ENCODE measurements at places on chromosomes 12 and 14. TPM values are rescaled to one million over a fixed set of nuclear protein-coding genes. Genes with fewer than 3 reads are reported as not detected.

DNA sequence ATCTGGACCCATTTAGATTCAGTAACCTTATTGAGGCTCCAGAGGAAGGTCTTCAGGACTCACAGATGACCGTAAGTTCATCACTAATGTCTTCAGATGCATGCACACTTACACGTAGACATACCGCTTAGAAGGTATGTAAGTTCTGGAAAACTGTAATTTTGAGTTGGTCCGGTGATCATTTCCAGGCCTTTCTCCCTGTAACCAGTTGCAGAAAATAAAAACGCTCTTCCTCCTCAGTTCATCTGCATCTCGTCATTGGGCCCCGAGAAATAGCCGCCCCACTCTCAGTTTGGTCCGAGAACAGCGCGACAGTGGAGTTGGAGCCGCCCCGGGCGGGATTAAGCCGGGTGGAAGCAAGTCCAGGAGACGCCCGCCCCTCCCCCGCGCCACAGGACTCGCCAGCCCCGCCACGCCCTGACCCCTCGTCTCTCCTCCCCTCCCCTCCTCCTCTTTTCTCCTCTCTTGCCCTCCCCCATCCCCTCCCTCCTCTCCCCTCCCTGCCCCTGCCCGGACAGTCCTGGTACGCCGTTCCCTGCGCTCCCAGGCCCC lies 83.7 kb downstream of the TNFAIP2 start:
- DNase-seq: no peak
- no peaks in the 10 kb centered on the region for H3K36me3 ChIP-seq
- H3K4me1 ChIP-seq: no peaks in the 10 kb centered on the region
- H3K27ac ChIP-seq: no peak overlapping the region
- peaks cover 46% of the 10 kb centered on the region for H3K27me3 ChIP-seq

DNA sequence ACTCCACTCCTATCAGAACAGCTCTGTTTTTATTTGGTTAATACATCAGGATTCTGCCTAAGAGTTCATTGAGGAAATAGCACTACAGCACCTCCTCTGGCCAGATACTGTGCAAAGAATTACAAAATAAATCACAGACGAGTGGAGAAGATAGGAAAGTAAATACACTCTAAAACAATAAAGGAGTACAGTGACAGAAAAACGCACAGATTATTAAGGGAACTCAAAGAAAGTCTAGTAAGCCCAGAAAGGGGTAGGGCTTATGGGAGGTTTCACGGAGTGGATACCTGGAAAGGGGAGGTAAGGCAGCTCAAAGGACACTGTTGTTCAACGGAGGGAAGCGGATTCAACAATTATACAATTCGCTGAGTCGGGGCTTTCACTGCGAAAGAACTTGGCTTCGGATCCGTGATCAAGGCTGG lies 5.5 kb downstream of the OR10AD1 start:
- no peaks in the 10 kb centered on the region for H3K36me3 ChIP-seq
- peak overlapping the region; percentile 100 for H3K4me3 ChIP-seq

SFSWAP gene
- total RNA-seq: 106 TPM

DNA sequence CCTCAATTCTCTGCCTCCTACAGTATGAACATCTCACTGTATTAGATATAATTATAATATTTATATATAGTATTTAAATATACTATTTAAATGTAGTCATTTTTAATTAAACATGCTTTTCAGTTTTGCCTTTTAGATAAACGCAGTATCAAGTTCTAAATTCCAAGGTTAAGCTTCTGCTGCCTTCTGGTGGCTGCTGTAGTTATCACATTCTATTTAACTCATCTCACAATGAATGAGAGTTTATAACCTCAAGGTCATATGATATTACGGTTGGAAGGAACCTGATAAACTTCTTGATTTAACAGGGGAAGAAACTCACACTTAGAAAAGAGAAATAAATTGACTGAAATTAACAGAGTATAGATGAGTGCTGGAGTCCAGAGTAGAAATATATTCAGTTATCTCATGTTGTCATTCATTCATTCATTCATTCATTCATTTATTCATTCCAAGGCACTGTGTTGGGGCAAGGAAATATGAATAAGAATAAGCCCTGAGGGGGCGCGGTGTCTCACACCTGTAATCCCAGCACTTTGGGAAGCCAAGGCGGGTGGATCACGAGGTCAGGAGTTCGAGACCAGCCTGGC lies 31.9 kb downstream of the GUCY2C start:
- peak; percentile 8 for DNase-seq
- H3K4me3 ChIP-seq: no peak overlapping the region
- no peaks in the 10 kb centered on the region for H3K27me3 ChIP-seq
- H3K27ac ChIP-seq: no peak overlapping the region

GRCh38 chr14:104105822-104106470 lies 20.4 kb downstream of the ASPG start:
- H3K27me3 ChIP-seq: peaks cover 13% of the 10 kb centered on the region
- DNase-seq: no peak
- H3K4me3 ChIP-seq: no peak overlapping the region
- H3K36me3 ChIP-seq: no peaks in the 10 kb centered on the region

GRCh38 chr14:67357969-67358354 lies 1.6 kb downstream of the ATP6V1D start:
- H3K4me3 ChIP-seq: no peak overlapping the region
- peaks cover 26% of the 10 kb centered on the region for H3K4me1 ChIP-seq
- DNase-seq: no peak
- no peak overlapping the region for H3K27ac ChIP-seq
- H3K27me3 ChIP-seq: no peaks in the 10 kb centered on the region

GARIN6 gene
- not detected for total RNA-seq

- H3K4me3 ChIP-seq: no peak overlapping the region
- no peaks in the 10 kb centered on the region for H3K4me1 ChIP-seq
- no peaks in the 10 kb centered on the region for H3K36me3 ChIP-seq
- no peak for DNase-seq
- H3K27ac ChIP-seq: no peak overlapping the region
- H3K27me3 ChIP-seq: no peaks in the 10 kb centered on the region
Measured at GRCh38 chr12:102528111-102528510, 47.7 kb upstream of the IGF1 start.

NTF3 gene
- not detected for total RNA-seq

DNA sequence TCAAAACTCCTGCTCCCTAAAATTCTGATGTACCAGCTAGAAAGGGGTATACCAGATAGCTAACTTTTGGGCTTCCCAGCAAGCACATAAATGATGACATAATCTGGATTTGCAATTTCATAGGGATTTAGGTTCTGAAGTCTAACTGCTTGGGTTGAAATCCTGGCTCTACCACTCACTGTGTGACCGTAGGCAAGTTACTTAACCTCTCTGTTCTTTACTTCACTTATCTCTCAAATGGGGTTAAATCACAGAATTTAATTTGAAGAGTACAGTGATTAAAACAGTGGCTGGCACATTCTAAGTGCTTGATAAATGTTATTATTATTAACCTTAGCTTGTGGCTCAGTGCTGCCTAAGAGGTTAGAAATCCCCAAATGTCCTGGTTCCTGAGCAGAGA lies 49.1 kb upstream of the NUAK1 start:
- H3K27ac ChIP-seq: no peak overlapping the region
- DNase-seq: no peak
- H3K4me1 ChIP-seq: no peaks in the 10 kb centered on the region
- no peaks in the 10 kb centered on the region for H3K36me3 ChIP-seq
- H3K4me3 ChIP-seq: no peak overlapping the region
- H3K27me3 ChIP-seq: peaks cover 22% of the 10 kb centered on the region

DNA sequence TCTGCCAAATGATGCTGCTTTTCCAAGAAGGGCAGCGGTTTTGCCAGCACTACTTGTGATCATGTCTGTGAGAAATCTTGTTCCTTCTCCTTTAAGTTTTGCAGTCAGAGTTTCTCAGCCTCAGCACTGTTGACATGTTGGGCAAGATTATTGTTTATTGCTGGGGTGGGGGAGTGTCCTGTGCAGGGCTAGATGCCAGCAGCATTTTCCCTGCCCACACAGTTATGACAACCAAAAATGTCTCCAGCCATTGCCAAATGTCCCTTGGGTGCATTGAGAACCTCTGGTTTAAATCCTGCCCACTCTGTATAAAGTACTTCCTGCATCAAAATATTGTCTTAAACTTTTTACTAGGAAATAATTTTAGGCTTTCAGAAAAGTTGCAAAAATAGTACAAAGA lies 20.0 kb downstream of the TMEM132C start:
- DNase-seq: no peak
- no peaks in the 10 kb centered on the region for H3K27me3 ChIP-seq
- no peak overlapping the region for H3K4me3 ChIP-seq
- no peaks in the 10 kb centered on the region for H3K36me3 ChIP-seq
- no peaks in the 10 kb centered on the region for H3K4me1 ChIP-seq

GRCh38 chr12:1844223-1844622 lies 23.9 kb downstream of the LRTM2 start:
- no peaks in the 10 kb centered on the region for H3K36me3 ChIP-seq
- H3K4me1 ChIP-seq: no peaks in the 10 kb centered on the region
- no peak overlapping the region for H3K27ac ChIP-seq
- H3K4me3 ChIP-seq: no peak overlapping the region
- no peak for DNase-seq
- no peaks in the 10 kb centered on the region for H3K27me3 ChIP-seq

CHURC1 gene
- 79.0 TPM for total RNA-seq

- no peaks in the 10 kb centered on the region for H3K27me3 ChIP-seq
- no peak overlapping the region for H3K4me3 ChIP-seq
- no peaks in the 10 kb centered on the region for H3K4me1 ChIP-seq
- DNase-seq: no peak
- H3K27ac ChIP-seq: no peak overlapping the region
- no peaks in the 10 kb centered on the region for H3K36me3 ChIP-seq
Measured at GRCh38 chr12:58583529-58583928, 336.8 kb downstream of the LRIG3 start.

ITGB7 gene
- 469 TPM for total RNA-seq

GRCh38 chr14:53668897-53669296 lies 287.7 kb downstream of the BMP4 start:
- no peaks in the 10 kb centered on the region for H3K4me1 ChIP-seq
- H3K36me3 ChIP-seq: no peaks in the 10 kb centered on the region
- DNase-seq: no peak
- no peak overlapping the region for H3K4me3 ChIP-seq
- no peak overlapping the region for H3K27ac ChIP-seq

DNA sequence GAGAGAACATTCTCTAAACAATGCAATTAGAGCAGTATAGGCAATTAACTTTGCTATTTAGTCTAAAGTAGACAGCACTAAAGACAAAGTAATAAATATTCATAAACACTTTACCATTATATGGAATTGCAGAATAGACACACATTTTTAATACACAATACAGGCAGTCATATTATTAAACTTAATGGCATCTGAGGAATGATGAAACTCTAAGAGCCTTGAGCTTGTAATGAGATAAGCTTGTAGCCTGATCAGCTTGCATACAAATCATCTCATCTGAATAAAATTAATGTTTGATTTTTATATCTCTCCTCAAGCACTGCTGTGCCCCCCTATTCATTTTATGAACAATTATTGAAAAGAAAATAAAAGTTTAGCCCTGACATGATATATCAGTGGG lies 107.6 kb downstream of the MGAT4C start:
- H3K27ac ChIP-seq: no peak overlapping the region
- DNase-seq: no peak
- H3K4me1 ChIP-seq: no peaks in the 10 kb centered on the region
- no peaks in the 10 kb centered on the region for H3K27me3 ChIP-seq
- H3K36me3 ChIP-seq: no peaks in the 10 kb centered on the region
- no peak overlapping the region for H3K4me3 ChIP-seq

ADCY4 gene
- total RNA-seq: 8.5 TPM

- no peaks in the 10 kb centered on the region for H3K36me3 ChIP-seq
- no peak overlapping the region for H3K27ac ChIP-seq
- no peaks in the 10 kb centered on the region for H3K4me1 ChIP-seq
Measured at GRCh38 chr14:29461506-29461905, 466.1 kb downstream of the PRKD1 start.

DNA sequence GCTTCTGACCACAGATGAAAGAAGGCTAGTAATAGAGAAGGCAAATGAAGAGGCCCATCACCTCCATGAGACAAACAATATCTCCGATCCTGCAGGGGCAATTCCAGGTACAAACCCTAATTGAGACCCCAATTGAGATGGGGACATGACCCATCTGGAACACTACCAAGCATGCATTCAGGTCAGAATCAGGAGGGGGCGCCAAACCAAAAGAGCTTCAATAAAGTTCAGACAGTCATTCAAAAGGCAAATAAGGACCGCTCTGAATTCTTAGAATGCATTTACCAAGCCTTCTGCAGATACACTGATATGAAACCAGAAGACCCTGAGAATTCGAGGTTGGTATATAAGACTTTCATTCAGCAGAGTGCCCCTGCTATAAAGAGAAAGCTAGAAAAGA lies 10.2 kb upstream of the EDDM3B start:
- DNase-seq: no peak
- no peak overlapping the region for H3K4me3 ChIP-seq
- H3K4me1 ChIP-seq: no peaks in the 10 kb centered on the region

SERPINA12 gene
- not detected for total RNA-seq

IRAK3 gene
- total RNA-seq: 0.39 TPM

TMEM233 gene
- total RNA-seq: not detected

TIGAR gene
- total RNA-seq: 7.5 TPM

Measured in T-cell (primary cell).